Activated T-helper 9 cell treated with anti-CD3 and anti-CD28 coated beads, Interleukin-2, amount 50 U/mL, for 16 hours (primary cell): ENCODE measurements at places on chromosomes 5 and 9.

- peak; percentile 33 for DNase-seq
Measured at GRCh38 chr5:142770650-142771609, 753 bp downstream of the ARHGAP26 start.

GRCh38 chr9:35311891-35312639 is 150.3 kb downstream of the UNC13B start:
- DNase-seq = no peak

DNA sequence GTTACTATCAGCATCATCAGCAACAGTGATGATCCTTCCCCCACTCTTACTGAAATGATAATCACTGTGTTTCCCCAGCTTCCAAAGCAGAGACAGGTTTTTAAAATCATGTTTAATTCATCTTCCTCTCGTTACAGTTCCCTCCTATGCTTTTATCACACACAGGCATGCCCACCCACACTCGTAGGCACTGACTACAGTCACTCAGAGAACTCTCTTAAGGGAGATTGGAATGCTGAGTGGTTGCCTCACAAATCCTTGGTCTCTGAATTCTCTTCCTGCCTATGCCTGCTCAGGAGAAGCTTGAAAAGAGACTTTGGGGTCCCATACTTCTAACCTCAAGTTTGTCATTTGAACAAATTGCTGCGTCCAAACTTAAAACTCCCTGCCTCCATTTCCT is 179.2 kb downstream of the FRMD3 start:
- no peak for DNase-seq

DNA sequence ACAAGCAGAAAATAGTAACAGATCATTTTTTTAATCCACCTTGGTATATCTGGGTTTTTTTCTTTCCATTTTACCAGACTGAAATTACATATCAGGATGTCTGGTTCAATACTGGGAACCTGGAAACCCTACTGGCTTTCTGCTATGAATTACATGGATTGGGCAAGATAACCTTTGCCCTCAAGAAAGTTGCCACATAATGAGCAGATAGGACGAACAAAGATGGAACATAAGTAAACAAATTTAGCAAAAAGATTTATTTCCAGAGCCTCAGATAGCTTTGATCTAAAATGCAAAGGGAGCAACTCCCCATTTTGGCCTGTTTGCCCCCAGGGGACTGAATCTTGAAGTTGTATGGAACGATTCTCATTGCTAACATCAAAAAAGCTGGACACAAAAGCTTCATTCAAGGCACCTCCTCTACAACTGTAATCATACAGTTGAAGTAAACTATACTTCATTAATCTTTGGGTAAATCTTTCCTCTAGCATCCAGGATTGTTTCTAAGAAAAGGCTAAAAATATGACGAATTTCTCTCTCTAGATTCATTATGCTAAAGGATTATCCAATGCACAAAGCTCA is 131.6 kb upstream of the PTGER4 start:
- DNase-seq = no peak

DNA sequence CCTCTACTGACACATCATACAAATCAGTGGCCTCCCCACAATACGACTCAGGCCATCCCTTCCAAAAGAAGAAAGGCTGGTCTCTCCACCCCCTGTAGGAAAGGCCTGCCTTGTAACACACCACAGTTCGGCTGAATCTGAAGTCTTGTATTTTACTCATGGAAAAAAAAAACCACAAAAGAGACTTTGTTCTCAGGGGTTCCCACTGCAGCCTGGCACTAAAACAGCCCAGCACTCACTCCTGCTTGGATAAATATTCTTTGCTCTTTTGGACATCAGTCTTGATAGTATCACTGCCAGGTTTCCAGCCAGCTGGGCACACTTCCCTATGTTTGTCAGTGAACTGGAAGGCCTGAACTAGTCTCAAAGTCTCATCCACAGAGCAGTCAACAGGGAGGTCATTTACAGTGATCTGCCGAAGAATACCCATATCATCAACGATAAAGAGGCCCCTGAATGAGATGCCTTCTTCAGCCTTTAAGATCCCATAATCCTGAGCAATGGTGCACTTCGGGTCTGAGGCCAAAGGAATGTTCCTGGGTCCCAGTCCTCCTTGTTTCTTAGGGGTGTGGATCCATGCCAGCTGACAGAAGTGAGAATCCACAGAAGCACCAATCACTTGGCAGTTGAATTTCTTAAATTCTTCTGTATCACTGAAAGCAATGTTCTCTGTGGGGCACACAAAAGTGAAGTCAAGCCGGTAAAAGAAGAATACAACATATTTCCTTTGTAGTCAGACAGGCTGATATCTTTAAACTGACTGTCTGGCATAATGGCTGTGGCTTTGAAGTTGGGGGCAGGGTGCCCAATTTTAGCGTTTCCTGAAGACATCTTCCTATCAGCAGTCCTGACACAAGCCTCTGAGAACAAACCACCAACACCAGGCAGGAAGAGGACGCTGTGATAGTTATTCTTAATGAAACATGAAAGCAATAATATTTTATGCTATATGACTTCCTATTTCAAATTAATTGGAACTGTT is 198.1 kb downstream of the LURAP1L start:
- DNase-seq = no peak

DNA sequence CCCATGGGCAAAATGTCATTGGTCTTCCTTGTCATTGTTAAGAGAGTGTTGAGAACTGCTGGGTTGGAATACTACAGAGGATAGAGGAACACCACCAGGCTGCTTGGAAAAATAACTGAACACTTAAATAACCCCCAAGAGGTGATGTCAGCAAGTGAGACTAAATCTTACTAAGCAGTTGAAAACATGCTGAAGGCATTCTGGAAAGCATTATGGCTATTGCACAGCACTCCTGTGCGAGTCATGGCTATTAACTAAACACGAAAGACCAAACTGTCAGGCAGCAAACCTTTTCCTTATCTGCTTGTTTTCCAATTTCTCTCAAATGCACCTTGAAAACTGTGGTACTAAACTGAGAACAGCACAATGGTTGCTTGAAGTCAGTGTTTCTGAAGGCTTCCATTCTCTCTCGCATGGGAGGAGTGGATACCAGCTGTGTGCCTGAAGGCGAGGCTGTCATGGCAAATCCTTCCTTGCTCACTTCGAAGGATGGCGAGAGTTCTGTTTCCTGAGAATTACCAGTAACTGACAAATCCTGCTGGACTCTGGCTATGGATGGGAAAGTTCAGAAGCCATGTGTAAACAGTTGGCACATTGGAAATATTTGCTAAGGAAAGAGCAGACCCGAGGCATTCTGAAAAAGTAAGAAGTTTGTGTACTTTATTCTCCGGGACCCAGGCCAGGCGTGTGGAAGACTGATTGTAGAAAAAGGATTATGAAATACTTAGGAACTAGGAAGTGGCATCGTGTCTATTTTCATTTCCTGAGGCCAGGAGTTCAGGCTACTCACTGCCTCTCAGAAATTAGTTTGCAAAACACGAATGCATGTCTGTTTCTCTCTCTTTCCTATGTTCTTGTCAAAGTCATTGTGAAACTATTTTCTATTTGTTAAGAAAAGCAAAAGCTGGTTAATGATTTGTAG is 182.1 kb downstream of the DMRT2 start:
- no peak for DNase-seq

DNA sequence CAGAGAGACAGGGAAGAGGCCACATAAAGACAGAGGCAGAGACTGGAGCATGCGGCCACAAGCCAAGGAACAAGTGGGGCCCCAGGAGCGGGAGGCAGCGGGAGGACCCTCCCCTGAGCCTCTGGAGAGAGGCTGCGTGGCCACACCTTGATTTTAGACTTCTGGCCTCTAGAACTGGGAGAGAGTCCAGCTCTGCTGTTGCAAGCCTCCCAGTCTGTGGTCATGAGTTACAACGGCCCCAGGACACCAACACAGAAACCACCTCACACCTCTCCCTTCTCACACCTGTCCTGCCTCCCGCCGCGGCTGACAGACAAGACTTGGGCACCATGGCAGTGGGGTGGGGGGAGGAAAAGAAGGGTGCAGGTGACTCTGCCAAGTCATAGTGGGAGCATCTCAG is 2.2 kb downstream of the INPP5E start:
- no peak for DNase-seq

DNA sequence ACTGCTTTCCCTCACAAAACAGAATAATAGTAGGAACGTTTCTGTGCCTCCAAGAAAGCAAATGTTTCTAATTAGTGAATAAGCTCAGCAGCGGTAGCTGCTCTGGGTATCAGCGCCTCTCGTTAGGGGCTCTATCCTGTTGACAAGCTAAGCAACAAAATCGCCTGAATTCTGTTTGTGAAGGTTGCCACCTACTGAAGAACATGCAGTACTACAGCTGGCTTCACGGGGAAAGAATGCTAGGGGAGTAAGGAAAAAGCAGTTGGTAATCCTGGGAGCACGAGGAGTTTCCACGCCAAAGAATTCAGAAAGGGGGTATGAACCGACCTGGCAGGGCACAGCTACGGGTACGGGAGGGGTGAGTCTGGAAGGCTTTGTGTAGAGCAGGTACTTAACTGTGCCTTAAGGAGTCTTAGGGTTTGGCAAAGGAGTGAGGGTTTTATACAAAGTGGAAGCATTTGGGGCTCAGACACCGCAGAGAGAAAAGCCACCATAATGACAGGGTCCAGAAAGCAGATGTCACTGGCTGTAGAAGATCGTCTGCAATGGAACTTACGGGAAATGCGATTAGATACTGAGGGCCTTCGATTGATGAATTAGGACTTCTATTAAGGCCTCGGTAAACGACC is 171.7 kb downstream of the TTC39B start:
- no peak for DNase-seq

GRCh38 chr9:81132318-81132717 is 557.0 kb downstream of the TLE1 start:
- DNase-seq = no peak

DNA sequence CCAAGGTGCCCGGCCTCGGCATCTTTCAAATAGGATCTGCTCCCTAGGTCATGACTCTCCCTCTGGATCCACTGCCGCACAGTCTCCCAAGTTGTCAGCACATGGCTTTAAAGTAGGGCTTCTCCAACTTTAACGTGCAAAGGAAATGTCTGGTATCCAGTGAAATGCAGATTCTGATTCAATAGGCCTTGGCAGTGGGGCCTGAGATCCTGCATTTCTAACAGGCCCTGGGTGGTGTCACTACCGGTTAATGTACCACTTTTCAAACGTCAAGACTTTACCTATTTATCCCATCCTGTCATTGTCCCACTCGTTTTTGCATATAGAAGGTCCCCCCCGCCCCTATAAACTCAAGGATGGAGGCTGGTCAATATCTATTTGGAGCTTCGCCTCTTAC is 137.6 kb upstream of the ZNF618 start:
- no peak for DNase-seq

DNA sequence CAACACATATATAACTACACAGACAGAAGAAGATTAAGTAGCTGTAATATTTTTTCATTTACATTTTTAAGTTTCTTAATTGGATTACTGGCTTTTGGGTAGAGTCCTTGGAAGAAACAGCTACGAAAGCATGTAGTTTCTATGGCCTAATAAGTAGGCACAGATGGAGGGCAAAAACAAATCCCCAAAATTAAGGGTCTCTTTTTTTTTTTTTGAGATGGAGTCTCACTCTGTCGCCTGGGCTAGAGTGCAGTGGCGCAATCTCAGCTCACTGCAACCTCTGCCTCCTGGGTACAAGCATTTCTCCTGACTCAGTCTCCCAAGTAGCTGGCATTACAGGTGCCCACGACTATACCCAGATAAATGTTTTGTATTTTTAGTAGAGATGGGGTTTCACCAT is 27.1 kb upstream of the MTMR12 start:
- DNase-seq = no peak

- DNase-seq = no peak
Measured at GRCh38 chr9:23682891-23683431, 143.1 kb downstream of the ELAVL2 start.

DNA sequence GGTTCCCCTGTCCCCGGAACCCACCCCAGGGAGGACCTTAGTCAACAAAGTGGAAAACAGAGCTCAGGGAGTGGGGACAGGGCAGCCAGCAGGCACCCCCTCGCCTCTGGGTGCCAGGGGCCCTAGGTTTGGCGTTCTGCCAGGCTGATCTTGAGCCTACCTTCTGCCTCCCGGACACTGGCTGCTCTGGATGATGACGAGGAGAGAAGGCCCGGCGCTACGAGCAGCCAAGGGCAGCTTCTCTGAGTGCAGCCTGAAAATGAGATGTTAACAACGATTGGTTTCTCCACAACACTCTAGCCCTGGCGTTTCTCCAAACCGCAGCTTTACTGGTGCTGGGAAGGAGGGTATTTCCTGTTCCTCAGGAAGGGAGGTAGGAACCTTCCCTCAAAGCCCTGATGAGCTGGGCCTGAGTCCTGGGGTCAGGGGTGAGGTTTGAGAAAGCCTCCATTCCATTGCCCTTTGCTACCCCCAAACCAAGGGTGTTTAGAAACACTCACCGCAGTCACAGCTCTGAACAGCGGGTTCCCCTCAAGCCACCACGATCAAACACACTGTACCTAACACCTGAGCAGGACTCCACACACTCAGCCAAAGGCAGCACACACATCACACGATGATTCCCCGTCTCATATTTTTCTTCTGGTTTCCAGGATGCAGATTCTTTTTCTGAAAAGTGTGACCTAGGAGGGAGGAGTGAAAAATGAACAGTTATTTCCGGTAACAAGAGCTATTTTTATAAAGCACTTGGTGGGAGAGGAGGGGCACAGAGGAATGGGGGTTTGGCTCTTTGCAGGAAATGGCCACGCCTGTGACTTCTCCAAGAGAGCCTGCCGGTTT is at the start of gene STING1:
STING1 (minus strand) TSS at position 709 of the 840 bp plus-strand sequence. CDS start 1,054 bp downstream, outside the sequence.
- peak; percentile 31 for DNase-seq

GRCh38 chr5:140113180-140113698 is 670 bp upstream of the PURA start:
- peak; percentile 3 for DNase-seq
